Activated T-cell treated with anti-CD3 and anti-CD28 coated beads, Interleukin-2, amount 50 U/mL, for 4 hours (primary cell): ENCODE measurements at places on chromosomes 12 and 14. TPM values are rescaled to one million over a fixed set of nuclear protein-coding genes. Genes with fewer than 3 reads are reported as not detected.

PDE3A gene
- total RNA-seq = 0.08 TPM

DNA sequence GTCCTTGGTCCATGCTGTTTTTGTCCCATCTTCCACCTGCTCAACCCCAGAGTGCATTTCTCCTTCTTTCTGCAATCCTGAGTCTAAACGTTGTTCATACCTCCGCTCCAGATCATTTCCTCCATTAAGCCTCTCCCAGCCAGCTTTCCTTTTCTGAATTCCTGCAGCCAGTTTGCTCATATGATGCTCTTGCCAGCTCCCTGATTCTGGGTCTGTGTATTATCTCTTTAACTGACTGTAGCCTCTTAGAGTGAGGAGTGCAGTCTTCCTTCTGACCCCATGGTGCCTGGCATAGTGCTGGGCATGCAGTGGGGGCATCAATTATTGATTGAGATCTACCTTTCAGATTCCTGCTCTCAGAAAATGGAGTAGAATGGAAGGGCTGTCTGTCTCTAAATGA lies 11.5 kb upstream of the TBPL2 start:
- DNase-seq = no peak

- no peak for DNase-seq
These were observed 78.8 kb upstream of the EVL start for GRCh38 chr14:99986396-99986795.

DNA sequence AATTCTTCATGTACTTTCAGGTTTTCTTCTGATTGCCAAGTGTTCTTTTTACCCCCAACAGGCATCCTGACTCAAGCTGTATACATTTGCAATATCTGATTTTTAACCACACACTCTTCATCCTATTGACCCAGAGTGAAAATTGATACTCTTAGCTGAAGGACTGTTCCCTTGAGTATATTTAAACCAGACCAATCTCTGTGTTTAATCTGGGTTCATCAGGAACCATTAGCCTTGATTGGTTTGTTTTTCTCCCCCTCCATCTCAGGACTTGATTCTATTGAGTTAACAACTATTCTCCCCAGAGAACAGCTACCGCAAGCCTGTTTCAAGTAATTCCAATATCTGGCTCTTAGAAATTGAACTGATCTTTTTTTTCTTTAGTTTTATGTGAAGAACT lies 222.3 kb upstream of the NOVA1 start:
- DNase-seq = no peak

CFAP251 gene
- total RNA-seq = 0.46 TPM

DNA sequence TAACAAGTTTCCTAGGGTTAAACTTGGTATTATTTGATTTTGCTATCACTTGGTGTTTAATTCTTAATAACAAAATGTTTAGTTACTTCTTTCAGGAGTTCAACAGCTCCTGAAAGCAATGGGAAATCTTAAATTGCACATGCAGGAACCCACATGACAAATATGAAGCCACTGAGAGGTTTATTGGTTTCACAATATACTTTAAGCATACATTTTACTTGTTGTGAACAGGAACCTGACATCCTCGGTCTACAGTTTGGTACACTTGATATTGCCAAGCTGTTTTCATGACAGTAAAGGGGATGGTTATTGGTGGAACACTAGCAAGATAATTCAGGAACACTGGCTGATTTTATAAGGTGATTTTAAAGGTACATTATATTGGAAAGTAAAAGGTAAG lies 46.2 kb downstream of the SLC38A1 start:
- no peak for DNase-seq

- no peak for DNase-seq
These were observed 56.5 kb upstream of the PAWR start for GRCh38 chr12:79747274-79747673.

- no peak for DNase-seq
These were observed 151.4 kb upstream of the MDGA2 start for GRCh38 chr14:47826809-47827208.

CD163L1 gene
- not detected for total RNA-seq

DNA sequence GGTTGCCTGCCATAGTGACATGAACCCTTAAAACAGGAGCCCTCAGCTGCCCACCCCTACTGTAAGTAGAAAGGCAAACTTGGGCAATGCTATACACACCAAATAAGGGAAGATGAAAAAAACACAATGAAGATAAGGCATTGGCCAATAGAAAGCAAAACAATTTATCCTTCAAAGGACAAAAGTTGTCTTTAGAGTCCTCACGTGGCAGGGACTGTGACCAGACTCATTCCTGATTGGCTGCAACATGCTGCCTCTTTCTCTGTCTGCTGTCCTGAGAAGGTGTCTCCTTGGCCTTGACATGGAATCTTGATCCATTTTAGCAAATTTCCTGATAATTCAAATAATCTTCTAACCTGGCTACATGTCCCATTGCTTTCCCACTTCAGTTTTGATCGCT lies 131.9 kb downstream of the GPR135 start:
- DNase-seq = no peak

KCNA1 gene
- 0.10 TPM for total RNA-seq

DNA sequence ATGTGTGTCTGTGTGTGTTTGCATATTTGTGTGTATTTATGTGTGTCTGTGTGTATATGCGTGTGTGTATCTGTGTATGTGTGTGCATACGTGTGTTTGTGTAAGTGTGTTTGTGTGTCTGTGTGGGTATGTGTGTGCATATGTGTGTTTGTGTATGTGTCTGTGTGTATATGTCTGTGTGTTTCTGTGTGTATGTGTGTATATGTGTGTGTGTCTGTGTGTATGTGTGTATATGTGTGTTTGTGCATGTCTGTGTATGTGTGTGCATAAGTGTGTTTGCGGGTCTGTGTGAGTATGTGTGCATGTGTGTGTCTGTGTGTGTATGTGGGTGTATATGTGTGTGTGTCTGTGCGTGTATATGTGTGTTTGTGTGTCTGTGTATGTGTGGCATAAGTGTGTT lies 1030.5 kb upstream of the TMEM132C start:
- DNase-seq = no peak

TPH2 gene
- total RNA-seq = not detected

GRCh38 chr12:127548123-127548553 lies 718.8 kb upstream of the TMEM132C start:
- DNase-seq = no peak

DNA sequence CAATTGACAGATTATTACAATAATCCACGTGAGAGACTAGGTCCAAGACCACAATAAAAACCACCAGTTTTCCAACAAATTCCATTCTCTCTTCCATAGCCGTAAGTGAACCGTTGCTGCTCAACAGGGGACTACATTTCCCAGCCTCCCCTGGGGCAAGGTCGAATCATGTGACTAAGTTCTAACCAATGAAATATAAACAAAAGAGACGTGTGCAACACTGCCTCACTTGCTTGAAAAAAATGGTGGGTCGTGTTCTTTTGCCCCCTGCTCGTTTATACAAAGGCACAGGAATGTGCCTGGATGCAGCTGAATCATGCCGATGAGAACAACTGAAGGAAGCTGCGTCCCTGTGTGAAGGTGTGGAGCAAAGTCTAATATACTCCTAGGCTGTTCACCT lies 51.1 kb downstream of the HSPB8 start:
- no peak for DNase-seq

DNA sequence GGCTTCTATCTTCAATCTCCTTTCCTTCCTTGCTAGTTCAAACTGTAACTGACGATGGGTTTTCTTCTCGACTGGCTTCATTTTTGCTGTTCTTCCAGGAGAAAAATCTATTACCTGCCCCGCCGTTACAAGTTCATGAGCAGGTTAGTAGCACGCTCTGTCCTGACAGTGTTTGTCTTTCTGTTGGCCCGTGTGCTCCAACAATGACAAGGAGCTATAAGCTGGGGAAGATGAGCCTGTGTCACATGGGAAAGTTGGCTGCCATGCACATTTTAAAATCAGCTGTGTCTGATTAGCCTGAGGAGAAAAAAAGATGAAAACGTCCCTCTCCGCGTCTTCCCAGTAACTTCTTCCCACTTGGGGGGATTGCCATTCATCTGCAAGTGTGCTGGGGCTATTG lies 180.2 kb downstream of the ANO4 start:
- DNase-seq = no peak

DNA sequence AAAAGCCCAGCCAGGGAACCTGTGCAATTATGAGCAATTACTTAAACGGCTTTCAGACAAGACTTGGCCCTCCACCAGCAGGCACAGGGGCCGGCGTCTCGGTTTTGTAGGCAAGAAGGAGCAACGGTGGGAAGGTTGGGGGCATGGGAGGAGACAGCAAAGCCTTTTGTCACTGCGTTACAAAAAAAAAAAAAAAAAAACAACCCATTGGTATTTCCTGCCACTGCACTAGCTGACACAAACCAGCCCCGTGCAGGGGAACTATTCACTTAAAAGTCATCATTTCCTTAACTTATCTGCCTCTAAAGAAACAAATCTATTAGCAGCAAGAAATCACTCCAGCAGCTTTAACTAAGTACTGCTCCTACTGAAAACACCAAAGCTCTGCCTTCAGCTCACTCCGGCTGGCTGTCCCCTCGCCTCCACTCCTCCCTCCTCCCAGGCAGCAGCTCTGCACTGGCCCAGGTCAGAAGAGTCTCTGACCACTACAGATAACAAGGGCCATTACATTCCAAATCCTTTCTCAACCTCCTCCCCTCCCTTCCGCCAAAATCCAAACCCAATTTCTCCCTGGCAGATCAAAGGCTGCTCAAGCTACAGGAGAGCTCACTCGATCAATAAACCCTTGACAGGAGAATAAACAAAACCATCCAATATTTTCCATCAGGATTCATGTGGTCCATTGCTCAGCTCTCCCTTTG lies 105.2 kb upstream of the CDKN3 start:
- no peak for DNase-seq

PLA2G1B gene
- total RNA-seq = 1.1 TPM

DNA sequence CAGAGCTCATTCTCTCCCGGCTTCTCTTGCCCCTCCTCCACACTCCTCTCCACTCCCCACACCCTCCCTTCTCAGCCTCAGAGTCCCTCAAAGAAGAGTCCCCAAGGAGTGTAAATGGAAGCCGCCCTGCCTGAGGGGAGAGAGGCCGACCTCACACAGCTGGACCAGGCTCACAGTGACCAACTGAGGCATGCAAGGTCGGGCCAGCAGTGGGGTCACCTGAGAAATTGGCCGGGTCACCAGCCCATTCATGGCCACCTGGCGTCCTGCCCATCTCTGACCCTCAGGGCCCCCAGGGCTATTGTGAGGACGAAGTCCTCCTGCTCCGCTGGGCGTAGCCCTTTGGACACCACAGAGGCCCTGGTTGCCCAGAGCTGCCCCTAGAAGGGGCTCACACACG lies 49.5 kb upstream of the NUAK1 start:
- DNase-seq = no peak

DNA sequence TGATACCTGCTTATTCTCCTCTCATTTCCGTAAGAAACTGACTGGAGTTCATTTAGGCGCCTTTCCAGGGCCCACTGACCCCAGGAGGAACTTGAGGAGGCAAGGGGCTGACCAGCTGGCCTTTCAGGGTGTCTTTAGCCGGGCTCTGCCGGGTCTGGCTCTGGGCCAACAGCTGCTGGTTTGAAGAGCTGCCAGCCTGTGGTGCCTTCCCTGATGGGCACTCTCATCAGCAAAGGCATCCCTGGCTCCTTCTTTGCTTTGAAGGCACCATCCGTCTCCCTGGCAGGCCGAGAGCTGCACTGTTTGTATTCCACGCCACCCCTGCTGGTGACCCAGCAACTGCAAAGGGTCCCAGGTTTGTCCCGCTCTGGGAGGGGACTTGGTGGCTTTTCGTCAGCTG lies 42.0 kb downstream of the IQSEC3 start:
- DNase-seq = no peak

ENDOU gene
- 0.14 TPM for total RNA-seq

DNA sequence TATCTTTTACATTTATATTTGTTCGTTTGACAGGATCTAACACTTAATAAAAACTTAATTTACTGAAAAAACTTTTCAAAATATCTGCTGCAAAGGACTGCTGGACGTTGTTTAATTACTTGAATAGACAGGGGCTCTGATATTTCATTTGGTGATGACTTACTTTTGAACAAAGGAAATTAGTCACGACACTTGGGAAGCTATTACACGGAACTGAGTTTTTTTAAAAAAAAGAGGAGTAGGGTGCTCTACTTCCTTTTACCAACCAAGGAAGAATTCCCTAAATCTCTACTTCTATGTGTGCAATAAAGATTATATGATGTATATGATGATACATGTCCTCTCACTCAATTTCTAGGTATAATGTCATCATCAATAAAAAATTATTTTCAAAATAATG lies 4.7 kb downstream of the FGD6 start:
- DNase-seq = no peak

DNA sequence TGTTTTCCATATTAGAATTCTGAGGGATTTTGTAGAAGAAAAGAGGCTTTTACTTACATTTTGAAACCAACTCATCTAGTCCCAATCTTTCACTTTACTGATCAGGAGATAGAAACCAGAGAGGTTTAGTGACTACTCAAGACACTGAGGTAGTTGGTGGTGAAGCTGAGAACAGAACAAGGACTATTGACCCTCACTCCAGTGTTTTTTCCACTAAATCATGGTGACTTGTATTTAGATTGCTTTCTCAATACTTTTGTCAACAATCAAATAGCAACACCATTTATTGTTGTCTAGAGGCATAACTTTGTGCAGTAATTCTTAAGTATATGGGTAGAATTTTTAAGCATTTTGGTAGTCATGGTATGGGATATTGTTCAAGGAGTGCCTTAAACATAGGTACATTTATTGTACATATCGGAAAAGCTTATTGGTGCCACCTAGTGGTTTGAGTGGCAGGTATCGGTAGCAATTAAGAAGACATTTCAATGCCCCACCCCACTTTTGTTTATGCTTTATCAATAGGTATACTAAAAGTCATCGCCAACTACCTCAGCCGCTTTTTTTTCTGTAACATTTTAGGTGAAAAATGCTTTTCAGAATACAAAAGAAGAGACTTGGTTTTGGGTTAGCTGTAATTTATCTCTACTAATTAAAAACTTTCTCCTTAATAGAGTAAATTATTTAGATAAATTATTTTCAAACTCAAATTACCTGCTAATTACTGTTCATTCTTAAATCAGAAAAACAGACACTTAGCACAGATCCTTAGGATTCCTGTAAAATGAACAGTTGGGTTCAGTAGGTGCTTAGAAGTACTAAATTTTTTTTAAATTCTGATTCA lies 47.3 kb upstream of the PAWR start:
- no peak for DNase-seq

GRCh38 chr12:118065380-118065779 lies 4.4 kb upstream of the WSB2 start:
- no peak for DNase-seq

LMNTD1 gene
- total RNA-seq = not detected

DPF3 gene
- total RNA-seq = 0.95 TPM

RIPK3 gene
- 8.0 TPM for total RNA-seq

DNA sequence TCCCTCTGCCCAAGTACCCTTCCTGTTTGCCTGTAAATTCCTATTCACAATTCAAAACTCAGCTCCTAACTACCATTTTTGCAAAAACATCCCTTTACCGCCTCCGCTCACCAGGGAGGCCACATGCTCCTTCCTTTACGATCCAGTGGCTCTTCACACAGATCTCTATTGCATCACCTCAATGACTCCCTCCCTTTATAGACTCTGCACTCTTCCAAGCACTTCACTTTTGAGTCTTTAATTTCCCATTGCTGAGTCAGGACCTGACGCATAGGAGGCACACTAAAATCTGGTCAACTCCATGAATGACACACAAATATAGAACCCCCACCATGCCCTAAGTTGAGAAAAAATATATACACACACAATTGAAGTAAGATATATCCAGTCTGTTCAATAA lies 45.9 kb downstream of the PPP1R13B start:
- no peak for DNase-seq
